ENCODE measurements at places on chromosomes 6 and 20.

DNA sequence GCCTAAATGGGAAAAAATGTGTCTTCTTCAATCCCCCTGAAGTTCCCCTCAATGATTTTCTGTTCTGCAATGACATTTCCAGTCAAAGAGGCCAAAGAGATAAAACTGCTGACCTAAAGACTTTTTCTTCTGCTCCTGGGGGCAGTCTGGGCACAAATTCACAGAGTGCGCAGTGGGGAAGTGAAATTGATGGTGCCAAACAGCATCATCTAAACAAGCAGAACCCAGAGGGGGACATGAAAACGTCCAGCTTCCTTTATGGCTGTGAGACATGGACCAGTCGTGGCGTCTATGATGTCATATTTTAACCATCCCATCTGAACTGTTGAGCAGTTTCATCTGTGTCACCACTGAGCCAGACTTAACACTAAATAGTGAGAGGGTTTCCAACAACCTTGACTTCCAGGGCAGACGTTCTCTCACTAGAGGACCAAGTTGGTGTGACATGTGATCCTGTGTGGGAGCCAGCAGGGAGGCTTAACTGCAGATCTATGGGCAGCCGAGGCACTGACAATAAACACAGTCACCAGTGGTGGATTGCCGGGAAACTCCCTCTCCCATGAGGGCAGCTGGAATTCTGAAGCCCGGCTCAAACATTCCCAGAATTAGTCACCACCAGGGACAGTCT, 12.4 kb downstream of the SCML4 start:
- no peak for DNase-seq

DNA sequence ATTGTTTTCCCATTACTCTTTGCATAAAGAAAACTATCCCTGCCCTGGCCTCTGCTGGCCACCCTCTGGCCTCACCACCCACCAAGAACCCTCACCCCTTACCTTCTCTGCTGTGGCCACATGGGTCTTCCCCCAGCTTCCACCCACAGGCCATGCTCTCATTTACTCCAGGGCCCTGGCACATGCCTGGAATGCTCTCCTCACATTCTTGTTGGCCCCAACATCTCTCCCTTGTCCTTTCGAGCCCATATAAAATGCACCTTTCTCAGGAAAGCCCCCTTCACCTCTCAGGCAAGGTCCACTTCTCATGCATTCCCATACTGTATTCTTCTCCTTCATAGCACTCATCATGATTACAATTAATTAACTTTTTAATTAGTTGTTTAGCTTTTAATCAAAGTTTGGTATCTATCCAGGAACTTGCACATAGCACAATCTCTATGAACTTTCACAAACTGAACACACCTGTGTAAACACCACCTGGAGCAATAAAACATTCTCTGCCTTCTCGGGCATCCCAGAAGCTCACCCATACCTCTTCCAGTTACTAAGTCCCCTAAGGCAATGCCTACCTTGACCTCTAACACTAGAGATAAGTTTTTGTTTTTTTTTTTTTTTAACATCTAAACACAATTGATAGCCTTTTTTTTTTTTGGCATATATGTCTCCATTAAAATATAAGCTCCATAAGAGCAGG, 617.2 kb downstream of the PTPRT start:
- no peak for DNase-seq

- no peak for DNase-seq
Observed at GRCh38 chr6:150738092-150738629, 127.3 kb upstream of the MTHFD1L start.

GRCh38 chr6:81373414-81373813, 379.1 kb downstream of the TENT5A start:
- DNase-seq = no peak
